ENCODE measurements at places on chromosomes 3 and 15.

GRCh38 chr3:414063-414462 lies 217.5 kb downstream of the CHL1 start:
- DNase-seq = no peak

DNA sequence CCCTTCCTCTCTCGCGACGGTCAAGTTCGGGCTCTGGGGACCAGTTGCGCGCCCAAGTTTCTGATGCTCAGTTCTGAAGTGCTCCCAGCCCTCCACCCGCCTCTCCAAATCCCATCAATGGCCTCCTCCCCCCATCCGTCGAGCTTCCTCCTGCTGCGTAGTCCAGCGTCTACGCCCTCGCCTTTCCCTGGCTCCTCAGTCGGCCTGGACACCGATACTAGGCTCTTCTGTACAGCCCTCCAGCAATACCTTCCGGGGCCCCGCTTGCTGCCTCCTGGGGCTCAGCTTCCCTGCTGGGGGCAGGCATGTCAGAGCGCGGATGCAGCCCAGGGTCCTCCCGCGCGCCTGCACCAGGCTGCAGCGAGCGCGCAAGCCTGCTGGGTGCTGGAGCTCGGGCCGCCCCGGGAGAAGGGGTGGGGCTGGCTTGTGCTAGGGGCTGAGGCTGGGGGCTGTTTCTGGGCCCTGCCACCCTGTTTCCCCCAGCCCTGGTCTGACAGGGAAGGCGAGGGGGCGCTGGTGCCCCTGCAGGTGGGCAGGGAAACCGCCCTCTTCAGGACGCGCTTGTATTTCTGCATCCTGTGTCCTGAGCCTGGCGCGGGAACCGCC lies 353.3 kb upstream of the SUCLG2 start:
- DNase-seq = peak; percentile 78

DNA sequence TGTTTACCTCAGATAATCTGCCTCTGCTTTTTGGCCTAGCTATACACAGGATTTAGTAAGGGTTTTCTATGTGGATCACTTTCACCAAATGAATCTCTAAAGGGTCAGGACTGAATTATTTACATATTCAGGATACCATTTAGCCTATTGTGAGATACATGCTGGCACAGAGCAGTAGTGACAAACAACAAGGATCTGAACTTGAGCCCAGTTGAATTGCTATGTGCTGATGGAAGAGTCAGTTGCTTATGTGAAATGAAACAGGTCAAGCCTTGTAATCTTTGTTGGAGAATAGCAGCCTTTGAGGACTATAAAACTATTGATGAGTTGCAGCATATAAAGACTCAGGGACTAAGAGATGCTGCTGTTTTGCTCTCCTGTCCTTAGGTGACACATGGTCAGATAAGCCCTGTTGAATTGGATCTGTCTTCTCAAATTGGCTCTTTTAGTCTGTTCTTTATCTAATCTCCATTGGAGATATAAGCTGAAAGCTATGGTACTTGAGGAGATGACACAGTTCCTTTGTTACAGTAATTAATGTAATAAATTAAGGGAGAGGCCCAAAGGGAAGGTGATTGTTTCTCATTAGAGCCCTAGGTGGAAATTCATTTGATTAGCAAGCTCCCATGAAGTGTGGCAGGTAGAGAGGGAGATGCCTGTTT lies 30.4 kb downstream of the ZNF609 start:
- DNase-seq = no peak

DNA sequence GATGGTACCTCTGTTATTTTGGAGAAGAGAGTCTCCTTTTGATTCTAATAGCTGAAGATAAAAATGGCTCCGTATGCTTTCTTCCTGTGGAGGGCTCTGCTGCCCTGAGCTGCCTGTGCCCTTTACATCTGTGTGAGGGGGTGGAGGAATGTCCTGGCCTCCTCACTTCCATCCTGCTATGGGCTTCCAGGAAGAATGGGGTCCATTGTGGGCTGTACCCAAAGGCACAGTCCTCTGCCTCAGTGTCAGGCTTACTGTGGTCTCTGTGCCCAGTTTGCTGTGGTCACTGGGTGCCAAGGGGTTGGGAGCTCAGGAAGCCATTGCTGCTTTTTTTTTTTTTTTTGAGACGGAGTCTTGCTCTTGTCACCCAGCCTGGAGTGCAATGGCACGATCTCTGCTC lies 14.4 kb downstream of the DAG1 start:
- DNase-seq = no peak

- no peak for DNase-seq
Observed at GRCh38 chr3:33467786-33468185, 27.6 kb upstream of the UBP1 start.

DNA sequence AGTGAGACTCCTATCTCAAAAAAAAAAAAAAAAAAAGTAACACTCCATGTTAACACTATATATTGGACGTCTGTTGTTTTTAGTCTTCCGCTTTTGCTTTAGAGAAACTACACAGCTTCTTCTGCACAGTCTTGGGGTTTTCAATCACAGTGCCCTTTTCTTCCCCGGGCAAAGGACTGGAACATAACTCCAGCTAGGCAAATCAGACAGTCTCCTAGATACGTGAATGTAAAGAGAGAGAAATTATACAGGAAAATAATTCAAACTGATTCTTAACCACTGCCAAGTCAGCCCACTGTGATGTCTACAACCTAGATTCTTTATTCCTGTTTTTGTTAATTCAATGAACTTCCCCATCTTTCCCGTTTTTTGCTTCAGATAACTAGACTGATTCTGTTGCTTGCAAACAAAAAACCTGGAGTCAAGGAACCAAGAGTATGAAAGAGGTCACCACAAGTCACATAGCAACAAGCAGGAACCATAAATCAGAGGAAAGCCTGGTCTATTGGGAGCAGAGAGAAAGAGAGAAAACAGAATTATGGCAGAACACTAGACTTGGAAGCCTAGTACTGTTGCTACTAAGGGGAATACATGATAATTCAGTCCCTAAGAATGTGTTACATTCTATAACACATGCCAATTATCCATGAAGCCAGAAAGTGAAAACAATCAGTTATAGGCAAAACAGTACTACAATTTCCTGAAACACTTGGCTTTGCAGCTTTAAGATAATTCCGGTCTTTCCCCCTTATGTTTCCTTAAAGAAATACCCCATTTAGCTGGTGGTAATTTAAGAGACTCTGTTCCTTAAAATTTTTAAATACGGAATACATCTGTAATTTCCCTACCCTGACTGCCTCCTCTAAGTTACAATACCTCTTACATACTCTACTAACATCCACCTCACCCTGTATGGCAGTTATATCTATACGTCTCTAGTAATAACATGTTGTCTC lies 63.1 kb downstream of the TBL1XR1 start:
- no peak for DNase-seq

- DNase-seq = no peak
Observed at GRCh38 chr3:116302087-116302747, 143.1 kb downstream of the LSAMP start.

DNA sequence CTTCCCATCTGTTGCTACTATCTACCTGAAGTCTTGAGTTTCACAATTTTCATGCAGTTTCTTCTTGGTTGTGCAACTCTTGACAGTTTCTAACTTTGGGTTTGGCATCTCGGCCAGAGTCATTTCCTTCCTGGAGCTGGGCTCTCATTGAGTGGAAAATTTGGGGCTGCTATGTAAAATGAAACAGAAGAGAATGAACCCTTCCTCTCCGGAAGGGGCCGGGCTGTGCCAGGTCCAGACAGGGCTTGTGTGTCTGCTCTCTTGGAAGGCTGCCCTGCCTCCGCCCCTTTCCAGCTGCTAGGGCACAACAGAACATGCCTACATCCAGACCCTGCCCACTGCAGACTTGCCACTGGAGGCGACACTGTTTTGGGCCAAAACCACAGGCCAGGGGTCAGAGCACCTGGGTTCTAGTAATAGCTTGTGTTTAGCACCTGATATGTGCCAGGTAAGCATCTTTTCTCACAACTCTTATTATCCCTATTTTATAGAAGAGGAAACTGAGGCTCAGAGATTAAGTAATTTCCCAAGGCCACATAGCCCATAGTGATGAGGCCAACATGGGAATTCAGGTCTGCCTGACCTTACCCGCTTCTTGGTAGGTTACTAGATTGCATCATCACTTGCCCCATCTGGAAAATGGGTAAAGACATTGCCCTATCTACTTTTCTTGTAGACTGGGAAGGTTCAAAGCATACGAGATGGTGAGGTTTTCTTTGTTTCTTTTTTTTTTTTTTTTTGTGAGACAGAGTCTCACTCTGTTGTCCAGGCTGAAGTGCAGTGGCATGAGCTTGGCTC lies 25.0 kb downstream of the IRAK2 start:
- peak; percentile 97 for DNase-seq

DNA sequence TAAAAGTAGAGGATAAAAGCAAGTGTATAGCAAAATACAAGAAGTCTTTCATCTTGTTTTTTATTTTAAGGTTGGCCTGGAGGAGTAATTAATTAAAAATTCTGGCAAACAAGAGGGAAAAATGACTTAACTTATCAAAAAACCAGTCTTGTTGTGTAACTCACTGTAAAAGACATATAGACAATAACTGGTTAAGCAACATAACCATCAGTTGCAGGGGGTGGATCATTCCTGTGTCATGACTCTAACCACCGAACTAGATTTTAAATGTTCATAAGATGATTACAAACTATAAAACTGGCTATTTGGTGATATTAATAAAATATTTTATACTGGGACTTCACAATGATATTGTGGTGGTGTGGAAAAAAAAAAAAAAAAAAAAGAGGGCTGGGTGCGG lies 130.6 kb downstream of the STAG1 start:
- no peak for DNase-seq

- DNase-seq = no peak
Observed at GRCh38 chr3:122475316-122475715, 39.4 kb downstream of the KPNA1 start.

DNA sequence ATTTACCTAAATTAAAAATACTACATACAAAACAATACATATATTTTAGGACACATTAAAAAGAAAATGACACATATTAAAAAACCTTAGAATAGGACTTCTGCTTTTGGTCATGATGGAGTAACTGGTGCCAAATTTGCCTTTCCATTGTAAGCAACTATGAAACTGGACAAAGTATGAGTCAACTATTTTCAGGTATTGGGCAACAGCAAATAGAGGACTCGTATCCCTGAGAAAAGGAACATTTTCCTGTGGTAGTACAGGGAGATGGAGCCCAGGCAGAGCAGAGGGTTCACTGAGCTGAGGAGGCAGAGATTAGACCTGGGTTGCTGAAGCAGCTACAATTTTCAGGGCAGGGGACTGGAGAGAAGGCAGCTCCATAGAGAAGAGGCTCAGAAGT lies 14.7 kb downstream of the CCR1 start:
- no peak for DNase-seq

DNA sequence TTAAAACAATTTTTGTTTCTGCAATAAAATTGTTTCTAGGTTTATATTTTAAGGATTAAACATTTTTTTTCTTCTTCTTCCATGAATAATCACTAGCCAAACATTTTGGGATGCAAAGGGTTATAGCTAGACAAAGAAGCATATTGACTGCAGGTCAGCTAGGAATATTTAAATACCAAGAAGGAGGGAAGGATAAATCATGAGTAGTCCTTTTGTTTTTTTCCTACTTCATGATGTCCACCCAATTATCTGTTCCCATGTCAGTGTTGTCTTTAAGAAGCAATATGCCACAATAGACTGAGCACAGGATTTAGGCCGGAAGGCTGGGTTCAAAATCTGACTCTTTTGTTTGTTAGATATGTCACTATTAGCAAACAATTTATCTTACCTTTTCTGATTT lies 82.1 kb downstream of the VPS8 start:
- no peak for DNase-seq

- no peak for DNase-seq
Observed at GRCh38 chr3:34895841-34896240, 743.5 kb upstream of the ARPP21 start.

- DNase-seq = peak; percentile 68
Observed at GRCh38 chr3:123424321-123424998, 24.4 kb downstream of the ADCY5 start.

DNA sequence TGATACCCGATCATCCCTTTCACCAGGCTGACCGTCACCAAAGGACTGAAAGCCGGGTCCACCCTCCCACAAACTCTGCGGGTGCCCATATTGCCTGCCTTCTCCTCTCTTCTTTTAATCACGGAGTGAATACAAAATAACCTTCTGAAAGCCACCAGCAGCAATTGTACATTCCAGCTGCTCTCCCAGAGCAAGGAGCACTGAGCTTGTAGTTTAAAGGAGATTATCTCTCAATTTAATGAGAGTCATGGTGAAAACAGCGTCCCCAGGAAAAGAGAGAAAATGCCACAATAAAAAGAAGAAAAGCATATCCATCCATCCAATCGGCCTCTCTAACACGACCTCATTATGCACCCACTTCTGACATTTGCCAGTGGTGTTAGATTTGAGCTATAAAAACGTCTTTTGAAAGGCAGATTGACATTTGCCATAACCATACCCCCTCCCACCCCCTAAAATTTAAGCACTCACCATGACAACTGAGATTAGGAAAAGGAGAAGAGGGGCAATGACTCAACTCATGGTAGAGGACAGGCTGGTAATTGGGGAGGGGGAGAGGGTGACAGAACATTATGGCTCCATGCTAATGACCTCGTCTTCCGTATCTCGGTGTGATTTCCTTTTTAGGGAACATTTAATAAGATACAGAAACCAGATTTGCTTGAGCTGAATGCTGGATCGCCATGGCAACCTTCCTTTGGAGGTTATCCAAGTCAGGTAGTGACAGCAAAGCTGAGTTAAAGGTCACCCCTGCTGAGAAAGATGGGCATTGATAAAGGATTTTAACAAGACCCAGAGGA lies 106.2 kb downstream of the ST8SIA2 start:
- no peak for DNase-seq

GRCh38 chr3:79543218-79543982 lies 224.4 kb downstream of the ROBO1 start:
- DNase-seq = no peak

DNA sequence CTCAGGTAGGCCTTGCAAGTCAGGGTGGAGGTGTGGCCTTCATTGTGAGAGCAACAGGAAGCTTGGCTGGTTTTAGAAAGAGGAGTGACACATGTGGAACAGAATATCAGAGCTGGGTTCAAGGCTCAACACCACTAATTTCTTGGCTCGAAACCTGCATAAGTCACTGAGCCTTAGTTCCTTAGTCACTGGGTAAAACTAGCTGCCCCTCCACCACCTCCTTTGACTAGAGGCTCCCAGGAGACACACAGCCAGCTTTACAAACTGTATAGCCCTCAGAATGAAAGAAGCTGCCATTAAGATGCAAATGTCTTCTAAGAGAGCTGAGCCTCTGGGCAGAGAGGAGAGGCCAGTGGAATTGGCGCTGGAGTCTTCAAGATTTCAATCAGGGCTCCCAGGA lies 67.7 kb downstream of the CERS3 start:
- DNase-seq = no peak

GRCh38 chr3:16893618-16894200 lies 9.0 kb downstream of the PLCL2 start:
- DNase-seq = no peak

DNA sequence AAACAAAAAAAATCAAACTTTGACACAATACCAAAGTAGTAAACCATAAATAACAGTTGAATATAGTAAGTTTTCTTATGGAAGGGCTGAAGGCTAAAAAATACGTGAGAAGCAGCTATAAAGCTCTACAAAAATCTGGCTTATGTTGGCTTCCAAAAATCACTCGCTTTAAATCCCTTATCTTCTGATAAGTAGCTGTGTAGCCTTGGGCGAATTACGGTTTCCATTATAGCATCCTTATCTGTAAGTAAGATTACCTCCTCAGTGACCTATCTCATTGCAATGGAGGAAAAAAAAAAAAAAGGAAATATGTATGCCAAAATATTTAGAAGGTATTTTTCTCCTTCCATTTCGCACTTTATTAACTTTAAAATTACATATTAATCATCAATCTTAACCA lies 348.6 kb downstream of the PLOD2 start:
- no peak for DNase-seq
